Activated naive CD4-positive, alpha-beta T cell treated with anti-CD3 and anti-CD28 coated beads for 36 hours (primary cell): ENCODE measurements at places on chromosomes 4 and X.

- DNase-seq, result no peak
These were observed 2414.2 kb downstream of the PCDH7 start for GRCh38 chr4:33134366-33134765.

DNA sequence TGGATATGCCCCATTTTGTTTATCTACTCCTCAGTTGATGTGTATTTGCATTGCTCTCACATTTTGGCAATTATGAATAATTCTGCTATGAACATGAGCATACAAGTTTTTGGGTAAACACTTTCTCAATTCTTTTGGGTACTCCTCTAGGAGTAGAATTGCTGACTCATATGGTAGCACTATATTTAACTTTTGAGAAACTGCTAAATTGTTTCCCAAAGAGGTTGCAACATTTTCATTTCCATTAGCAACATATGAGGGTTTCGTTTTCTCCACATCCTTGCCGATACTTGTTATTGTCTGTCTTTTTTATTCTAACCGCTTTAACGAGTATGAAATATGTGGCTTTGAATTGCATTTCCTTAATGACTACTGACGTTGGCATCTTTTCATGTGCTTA, 185.4 kb downstream of the TSPAN5 start:
- no peak for DNase-seq

GRCh38 chr4:176565049-176565448, 227.7 kb downstream of the VEGFC start:
- no peak for DNase-seq

DNA sequence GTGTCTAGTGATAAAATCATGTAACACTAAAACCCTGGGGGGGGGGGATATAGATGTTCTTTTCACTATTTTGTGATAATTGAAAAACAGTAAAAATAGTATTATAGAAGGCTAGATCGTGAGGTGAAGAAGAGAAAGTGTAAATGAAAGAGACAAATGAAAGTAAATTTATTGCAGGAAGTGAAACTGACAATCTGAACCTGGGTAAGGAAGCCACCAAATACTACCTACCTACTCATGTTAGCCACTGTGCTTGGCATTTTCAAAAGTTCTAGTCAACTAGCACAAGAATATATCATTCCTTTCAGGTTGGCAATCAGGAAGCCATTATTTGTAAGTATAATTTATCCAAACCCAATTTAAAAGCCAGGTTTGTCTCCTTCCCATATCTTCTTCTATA, 1366.1 kb downstream of the FAM133A start:
- no peak for DNase-seq

DNA sequence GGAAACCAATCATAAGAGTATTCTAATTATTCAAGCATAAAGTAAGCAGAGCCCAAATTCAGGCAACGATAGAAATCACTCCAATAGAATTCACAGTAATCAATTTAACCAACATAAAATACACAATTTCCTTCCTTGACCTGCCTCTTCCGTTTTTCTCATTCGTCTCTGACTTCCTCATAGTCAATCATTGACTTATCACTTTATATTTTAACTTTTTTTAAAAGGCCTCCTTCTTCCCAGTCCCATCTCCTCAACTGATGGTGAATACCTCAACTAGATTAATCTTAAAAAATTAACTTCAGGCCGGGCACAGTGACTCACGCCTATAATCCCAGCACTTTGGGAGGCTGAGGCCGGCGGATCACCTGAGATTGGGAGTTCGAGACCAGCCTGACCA, 13.3 kb downstream of the CNOT6L start:
- DNase-seq, result no peak

DNA sequence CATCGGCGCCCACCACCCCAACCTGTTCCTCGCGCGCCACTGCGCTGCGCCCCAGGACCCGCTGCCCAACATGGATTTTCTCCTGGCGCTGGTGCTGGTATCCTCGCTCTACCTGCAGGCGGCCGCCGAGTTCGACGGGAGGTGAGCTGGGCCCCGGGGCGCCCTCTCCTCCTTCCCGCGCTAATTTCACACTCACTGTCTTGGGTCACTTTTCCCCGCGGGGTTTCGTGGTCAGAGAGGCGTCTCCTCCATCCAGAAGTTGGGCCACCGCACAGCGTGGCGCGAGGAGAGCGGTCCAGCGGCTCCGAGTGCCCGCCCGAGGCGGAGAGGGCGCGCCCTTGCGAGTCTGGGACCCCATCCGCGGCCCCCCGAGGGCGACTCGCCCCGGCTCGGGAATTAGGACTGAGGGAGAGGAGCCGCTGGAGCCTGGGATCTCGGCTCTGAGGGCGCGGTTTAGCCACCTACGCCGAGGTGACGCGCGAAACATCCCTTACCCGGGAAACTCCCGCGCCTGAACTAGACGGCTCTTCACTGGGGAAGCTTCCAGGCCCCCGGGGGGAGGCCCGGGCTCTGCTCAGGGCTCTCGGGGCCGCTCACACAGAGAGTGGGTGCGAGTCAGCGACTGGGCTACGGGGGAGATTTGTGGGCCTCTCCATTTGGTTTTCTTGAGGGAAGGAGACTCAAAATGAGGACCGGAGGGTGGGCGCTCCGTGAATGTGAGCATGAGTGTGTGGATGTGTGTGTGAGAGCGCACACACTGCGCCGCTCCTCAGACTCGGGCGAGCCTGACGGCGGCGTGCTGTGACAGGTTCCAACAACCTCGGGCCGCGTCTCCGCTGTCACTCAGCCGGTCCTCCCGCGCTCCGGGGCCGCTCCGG, 551 bp downstream of the NPNT start:
- peak; percentile 38 for DNase-seq

- DNase-seq, result no peak
These were observed 53.5 kb upstream of the PCDH10 start for GRCh38 chr4:133095591-133095990.

DNA sequence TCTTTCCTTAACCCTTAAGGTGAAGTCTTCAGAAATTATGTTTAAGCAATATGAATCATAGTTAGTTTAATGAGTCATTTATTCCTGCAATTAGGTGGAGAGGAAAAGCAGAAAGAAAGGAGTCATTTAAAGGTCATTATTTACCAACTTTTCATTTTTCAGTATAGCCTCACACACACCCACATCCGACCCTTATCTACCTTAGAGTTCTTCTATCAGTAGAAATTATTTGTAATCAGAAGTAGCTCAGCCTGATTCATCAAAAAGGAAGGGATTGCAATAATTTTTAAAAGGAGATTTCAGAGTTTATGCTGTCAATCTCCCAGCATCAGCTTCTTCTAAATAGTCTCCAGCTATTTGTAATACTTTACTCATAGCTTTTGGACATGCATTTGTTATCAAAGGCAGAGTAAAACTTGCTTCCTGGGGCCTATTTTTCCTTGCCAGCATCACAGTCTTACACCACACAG, 5.9 kb downstream of the ANXA10 start:
- no peak for DNase-seq

DNA sequence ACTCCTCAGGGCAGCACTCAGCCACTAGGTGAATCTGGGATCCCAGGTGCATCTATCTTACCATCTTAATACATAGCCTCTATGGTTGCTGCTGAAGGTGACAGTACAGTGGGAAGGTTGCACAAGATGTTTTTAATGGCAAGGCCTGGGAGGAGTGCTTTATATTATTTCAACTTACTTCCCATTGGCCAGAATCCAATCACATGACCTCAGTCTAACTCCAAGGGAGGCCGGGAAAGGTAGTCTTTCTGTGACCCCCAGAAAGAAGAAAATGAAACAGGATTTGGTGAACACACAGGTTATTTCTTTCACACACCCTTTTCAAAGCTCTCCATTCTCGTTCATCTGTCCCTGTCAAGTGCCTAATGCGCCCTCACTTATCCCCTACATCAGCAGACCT, 189.1 kb upstream of the ATP6AP2 start:
- no peak for DNase-seq

DNA sequence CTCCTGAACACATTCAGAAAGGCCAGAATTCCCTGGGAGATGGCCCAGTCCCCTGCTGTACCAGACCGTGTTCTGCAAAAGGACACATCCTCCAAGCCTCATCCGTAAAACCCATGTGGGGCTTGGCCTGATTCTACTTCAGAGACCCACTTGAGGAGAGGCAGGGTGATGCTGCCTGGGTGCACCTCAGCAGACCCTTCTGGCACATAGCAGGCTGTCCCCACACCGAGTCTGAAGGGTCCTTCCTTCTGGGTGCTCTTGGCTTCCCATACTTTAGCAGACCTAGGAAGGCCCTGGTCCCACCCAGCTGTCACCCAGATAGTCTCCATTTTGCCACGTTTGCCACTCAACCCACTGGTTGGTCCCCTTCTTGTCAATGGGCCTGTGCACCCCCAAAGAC, 270.1 kb upstream of the AGTR2 start:
- DNase-seq, result no peak

DNA sequence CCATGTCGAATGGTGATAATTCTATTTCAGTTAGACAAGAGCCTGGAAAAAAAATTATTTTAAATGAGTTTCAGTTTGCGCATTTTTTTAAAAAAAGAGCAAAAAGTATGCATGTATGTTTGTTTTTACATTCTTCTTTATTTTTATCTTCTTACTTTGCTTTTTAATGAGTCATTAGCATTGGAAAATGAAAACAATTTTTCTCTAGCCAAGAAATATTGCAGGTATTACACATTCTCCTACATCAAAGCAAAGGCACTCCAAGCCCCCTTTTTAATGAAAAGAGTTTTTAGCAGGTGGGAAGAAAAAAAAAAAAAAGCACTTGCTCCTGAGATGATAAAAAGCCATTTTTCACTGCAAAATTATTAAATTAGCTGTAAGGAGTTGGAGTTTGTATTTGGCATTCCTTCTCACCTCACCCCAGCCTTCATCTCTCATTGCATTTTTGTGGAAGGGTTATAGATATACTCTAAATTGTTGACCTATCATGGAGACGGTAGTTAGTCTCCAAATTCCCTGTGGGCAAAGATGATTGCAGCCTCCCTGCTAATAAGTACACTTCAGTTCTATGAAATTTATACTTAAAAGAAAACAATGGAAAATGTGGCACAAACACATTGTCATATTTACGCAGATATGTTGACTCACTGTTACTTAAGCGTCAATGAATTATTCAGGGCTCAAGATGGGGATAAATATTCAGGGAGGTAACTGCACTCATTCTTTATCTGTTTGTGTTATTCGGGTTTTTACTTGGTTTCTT, 43.8 kb downstream of the PALLD start:
- DNase-seq, result no peak

- no peak for DNase-seq
These were observed 1018.0 kb upstream of the HS3ST1 start for GRCh38 chr4:12446657-12447185.

GRCh38 chrX:72245461-72246089, 6.7 kb upstream of the ERCC6L start:
- peak; percentile 58 for DNase-seq

DNA sequence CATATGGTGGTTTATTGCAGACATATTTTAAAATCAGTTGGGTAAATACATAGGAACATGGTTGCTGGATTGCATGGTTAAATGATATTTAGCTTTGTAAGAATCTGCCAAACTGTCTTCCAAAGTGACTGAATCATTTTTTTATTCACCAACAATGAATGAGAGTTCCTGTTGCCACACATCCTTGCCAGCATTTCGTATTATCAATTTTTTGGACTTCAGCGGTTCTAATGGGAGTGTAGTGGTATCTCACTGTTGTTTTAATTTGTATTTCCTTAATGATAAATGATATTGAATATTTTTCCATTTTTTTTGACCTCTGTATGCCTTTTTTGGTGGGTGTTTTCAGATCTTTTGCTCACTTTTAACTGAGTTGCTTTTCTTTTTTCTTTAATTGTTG, 1.4 kb upstream of the MTHFD2L start:
- no peak for DNase-seq

DNA sequence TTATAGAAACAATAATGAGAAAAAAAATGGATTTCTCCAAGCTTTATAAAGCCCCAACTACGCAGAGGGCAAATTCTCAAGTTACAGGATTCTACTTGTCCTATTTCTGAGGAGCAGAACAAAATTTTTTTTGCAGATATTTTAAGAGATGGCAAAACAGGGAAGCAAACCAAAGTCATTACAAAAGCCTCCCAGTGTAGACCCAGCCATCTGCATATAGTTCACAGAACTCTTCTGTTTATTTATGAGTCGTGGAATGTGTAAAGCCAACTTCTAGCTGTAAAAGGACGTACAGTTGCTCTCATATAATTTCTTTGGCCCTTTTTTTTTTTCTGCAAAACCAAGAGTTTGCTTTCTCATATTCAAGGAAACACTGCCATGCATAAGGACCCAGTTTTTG, 120.4 kb downstream of the PCDH7 start:
- DNase-seq, result no peak

DNA sequence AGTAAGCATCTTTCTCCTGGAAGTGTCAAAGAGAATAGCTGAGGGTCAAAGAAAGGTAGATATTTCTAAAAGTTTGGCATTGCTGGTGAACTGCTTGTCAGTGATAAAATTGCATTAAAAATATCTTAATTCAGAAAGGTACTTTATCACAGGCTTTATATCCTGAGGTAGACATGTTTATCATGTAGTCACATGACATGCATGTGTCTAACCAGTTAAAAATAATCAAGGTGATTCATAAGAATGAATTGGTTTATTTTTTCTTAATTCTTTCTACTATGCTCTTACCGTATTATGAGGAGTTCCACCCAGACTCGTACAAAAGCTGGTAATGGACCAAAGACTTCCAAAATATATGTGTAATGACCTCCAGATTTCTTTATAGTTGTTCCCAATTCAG, 6.1 kb downstream of the SLC7A11 start:
- DNase-seq, result no peak
